RWPE1 (cell line): ENCODE measurements at places on chromosomes 7 and 10.
A peak's percentile ranks its signal among the peaks of the same experiment; 100 is the strongest.

DNA sequence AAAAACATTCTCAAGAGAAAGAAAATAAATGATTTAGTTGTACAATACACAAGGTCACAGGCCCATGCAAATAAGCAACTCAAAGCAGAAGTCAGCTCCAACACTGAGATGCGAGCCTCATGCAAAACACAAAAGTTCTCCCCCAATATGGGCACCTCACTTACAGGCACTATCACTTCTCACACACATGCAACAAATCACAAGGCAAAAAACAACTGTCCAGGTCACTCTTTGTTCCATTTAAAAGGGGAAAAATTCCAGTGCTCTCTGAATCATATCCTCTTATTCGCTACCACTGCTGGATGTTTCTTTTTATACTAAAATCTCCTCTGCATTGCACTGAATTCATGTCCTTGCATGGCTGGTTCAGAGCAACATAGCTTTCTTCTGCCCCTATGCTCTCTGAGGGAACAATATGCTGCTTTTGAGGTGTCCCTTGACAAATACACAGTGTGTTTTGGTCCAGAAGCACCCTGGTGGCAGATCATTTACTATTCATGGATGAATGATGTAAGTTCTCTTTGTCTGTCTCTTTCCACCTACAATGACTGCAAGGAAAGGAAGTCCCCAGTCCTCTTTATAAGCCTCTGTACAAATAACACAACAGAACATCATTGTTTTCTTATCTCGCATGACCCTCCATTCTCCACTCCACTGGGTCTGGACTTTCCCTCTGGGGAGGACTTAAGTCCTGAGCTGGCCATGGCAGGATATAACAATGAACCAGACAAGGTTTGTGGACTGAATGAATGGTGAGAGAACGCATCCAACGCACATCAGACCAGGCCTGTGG lies 85.4 kb upstream of the GSDME start:
- no peak for DNase-seq

- DNase-seq = no peak
Observed at GRCh38 chr7:150990416-150991186, at the start of gene NOS3. Gene NOS3 (plus strand): TSS chr7:150991017. CDS start chr7:150993804, 2,787 bp downstream.

- DNase-seq = peak; percentile 39
Observed at GRCh38 chr10:103653581-103654037, 160.1 kb downstream of the NEURL1 start.

GRCh38 chr10:43973801-43974200 lies 325.1 kb upstream of the ZNF32 start:
- DNase-seq = no peak

- DNase-seq = no peak
Observed at GRCh38 chr7:5661942-5662341, 119.5 kb downstream of the RNF216 start.

GRCh38 chr10:29968585-29968984 lies 90.8 kb downstream of the JCAD start:
- no peak for DNase-seq

DNA sequence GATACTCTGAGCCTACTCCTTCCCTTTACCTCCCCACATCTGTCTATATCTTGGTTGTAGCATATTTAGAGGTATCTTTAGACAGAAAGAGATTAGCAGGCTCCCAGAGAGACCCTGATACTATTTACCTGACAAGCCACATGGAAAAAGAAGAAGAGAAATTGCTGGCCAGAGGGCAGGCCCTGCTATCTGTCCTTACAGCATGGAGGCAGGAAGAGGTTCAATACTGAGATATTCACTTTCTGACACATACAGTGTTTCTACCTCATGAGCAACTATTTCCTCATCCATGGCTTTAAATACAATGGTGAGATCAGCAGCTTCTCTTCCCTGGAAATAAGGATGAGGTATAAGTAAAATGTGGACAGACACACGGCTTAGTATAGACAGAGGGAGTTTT lies 33.9 kb upstream of the TSPAN13 start:
- no peak for DNase-seq

GRCh38 chr10:69074532-69074931 lies 13.4 kb upstream of the SRGN start:
- DNase-seq = no peak

DNA sequence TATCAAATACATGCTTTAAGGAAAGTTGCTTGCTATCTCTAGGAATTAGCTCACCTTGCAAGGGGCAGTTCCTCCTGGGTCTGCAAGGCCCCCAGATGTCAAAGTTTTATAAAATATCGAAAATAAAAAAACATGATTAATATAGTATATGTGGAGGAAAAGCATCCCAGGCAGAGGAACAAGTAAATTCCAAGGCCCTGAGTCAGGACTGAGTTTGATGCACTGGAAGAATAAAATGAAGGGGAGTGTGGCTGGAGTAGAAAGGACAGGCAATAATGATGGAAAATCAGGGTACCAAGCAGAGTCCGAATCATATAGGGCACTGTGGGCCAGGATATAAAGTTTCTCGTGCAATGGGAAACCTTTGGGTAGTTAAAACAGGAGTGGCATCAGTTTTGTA lies 112.4 kb upstream of the EEPD1 start:
- no peak for DNase-seq

- no peak for DNase-seq
Observed at GRCh38 chr10:84990713-84991112, 662.3 kb downstream of the CCSER2 start.

GRCh38 chr7:112336936-112337576 lies 113.2 kb upstream of the IFRD1 start:
- no peak for DNase-seq

DNA sequence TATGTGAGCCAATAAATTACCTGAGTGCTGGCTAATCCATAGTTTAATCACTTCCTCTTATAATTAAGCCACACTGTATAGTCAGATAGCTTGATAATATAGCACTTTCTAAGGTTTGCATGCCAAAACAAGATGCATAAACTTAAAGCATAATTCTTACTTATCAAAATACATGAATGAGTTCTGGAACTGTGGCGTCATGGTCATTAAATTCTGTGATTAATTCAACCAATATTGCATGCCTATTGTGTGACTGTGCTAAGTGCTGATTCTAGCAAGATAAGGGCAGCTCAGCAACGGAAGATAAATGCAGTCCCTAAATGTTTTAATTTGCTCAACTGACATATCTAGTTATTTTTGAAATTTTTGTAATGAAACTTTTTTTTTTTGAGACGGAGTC lies 29.7 kb downstream of the HOXA1 start:
- DNase-seq = peak; percentile 71

DNA sequence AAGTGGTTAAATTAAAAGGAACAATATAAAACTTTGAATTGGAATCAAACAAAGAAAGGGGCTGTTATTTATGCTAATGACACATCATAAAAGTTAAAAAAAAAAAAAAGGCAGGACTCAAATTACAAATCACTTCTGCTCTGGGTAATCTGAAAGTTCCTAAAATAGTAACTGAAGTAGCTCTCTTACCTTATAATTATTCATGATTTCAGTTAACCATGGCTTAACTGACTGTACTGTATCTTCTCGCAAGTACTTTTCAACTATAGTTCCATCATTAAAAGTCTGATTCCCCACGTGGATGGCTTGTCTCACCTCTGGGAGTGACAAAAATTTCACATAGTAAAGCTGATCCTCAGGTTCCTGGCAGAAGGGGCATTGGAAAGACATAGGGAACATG lies 82.5 kb downstream of the CPVL start:
- DNase-seq = no peak

DNA sequence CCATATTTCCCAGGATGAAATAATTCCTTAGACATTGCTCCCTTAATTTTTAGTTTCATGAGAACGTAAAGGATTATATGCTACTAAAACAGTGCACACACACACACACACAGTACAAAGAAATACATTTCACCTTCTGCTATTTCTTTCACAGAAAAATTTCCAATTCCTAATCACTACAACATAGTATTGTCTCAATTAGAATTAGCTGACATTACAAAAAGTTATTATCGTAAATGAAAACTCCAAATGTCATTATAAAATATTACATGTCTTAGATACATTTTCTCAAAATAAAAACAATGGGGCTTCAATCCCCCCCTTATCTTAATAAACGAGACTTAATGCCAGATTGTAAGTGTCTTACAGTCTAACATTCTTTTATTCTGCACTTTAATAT lies 12.3 kb upstream of the RUFY2 start:
- no peak for DNase-seq

- DNase-seq = no peak
Observed at GRCh38 chr7:136845899-136846465, 22.5 kb upstream of the CHRM2 start.

GRCh38 chr7:95602421-95602820 lies 6.1 kb upstream of the PDK4 start:
- DNase-seq = no peak

GRCh38 chr10:75469006-75469616 lies 37.7 kb downstream of the LRMDA start:
- DNase-seq = peak; percentile 78

DNA sequence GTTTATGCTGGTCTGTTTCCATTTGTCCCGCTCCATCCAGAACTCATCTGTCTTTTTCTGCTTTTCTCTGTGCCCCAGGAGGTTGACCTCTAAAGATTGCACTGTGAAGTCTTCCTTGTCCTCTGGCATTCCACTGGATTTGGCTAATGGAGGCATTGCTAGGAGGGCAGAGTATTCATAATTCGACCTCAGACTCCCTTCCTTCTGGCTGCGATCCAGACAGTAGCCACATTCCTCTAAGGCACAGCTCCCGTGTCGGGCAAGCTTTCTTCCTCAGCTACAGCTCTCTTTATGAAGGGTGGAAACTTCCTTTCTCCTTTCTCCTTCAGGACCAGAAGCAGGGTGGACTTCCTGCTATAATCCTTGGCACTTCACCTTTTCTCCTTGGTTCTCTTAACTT lies 175.9 kb downstream of the BAMBI start:
- DNase-seq = no peak

DNA sequence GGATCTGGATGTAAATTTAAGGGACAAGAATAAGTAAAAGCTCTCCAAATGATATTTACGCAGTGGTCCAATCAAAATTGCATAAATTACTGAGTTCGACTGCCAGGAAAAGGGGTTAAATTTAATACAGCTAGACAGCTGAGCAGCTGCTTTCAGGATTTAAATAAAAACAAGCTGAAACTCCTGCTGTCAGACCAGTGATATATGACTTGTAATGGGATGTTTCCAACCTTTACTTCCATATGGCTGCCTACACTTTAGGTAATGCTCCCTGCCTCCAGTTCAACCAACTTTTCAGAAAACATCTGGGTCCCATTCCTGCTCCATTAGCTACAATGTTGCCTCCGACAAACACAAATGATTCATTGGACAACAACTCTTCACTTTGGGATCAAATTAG lies 326.3 kb upstream of the DGKB start:
- no peak for DNase-seq

GRCh38 chr7:150848111-150848510 lies 4.2 kb upstream of the AOC1 start:
- DNase-seq = no peak

DNA sequence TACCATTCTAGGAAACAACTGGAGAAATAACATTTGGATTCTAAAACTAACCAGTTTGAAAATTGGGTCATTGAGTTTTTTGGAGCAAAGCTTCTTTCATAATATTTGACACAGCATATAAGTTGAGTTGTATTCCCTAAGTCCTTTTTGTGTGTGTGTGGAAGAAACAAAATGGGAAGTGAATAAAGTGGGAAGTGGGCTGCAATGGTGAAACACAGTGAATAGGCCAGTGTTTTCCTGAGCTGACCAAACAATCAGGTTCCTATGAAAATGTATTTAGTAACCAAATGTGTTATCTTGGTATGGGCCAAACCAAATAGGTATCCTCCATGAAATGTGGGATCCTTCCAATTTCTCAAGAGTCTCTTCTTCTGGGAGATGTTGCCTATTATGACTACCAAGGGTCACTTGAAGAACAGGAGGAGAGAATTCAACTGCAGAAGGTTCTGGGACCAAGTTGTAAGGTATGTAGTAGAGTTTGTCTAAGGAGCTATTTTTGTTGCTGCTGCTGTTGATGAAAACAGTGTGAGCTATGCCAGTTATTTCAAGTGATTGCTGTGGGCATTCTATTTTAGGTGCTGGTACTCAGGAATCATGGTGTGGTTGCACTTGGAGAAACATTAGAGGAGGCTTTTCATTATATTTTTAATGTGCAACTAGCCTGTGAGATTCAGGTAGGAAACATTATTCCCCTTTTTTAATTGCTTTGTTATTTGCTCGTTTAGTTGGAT lies 88.3 kb upstream of the MXI1 start:
- DNase-seq = no peak

- DNase-seq = no peak
Observed at GRCh38 chr7:15209429-15209828, 306.9 kb upstream of the DGKB start.

DNA sequence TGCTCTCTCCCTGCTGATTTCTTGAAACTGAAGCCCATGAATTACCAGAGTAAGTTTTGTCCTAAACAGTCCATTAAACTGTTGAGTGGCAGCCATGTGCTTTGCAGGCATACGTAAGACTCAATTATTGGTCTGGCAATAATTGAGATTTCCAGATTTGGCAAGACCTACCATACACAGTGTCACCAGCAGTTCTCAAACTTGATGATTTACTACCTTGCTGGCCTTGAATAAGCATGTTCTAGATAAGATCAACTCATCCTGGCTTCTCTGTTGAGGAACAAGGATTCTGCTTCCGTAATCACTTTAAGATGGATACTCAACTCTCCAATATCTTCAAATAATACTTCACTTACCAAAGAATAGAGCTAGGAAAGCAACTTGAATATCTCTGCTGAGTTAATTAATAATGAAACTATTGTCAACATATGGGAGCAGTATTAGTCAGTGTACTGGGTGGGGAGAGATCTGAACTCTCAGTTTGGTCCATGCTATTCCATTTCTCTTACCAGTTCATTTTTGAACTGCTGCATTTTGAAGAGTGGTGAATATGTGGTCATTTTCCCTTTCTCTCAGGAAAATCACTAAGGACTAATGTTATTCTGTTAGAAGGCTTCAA lies 181.4 kb downstream of the IPMK start:
- DNase-seq = no peak

GRCh38 chr10:64288404-64288803 lies 767.2 kb downstream of the REEP3 start:
- DNase-seq = no peak

- DNase-seq = no peak
Observed at GRCh38 chr7:74709880-74710671, 52.6 kb downstream of the GTF2I start.

DNA sequence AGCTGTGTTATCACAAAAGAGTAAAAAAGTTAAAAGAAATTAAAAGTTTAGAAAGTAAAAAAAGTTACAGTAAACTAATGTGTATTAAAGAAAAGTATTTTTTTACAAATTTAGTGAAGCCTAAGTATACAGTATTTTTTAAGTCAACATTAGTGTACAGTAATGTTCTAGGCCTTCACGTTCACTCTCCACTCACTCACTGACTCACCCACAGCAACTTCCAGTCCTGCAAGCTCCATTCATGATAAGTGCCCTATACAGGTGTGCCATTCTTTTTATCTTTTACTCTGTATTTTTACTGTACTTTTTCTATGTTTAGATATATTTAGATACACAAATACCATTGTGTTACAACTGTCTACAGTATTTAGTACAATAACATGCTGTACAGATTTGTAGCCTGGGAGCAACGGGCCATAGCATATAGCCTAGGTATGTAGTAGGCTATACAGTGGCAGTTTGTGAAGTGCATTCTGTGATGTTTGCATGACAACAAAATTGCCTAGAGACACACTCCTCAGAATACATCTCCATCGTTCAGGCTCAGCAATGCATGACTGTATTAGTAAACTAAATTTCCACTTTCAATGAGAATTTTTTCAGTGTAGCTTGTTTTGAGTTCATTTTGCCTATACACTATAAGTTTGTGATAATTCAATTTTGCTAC lies 539.9 kb upstream of the C7orf33 start:
- DNase-seq = no peak

- DNase-seq = no peak
Observed at GRCh38 chr7:17097668-17098297, 200.7 kb upstream of the AHR start.

GRCh38 chr10:7196284-7196683 lies 214.6 kb downstream of the SFMBT2 start:
- no peak for DNase-seq
